ENCODE measurements at places on chromosomes 7 and 10.

- DNase-seq, result no peak
Measured at GRCh38 chr7:117171106-117171505, 151.8 kb downstream of the WNT2 start.

- DNase-seq, result no peak
Measured at GRCh38 chr10:112640638-112641037, 193.6 kb downstream of the VTI1A start.

GRCh38 chr7:102248456-102249395 lies 37.9 kb upstream of the SH2B2 start:
- DNase-seq, result no peak

DNA sequence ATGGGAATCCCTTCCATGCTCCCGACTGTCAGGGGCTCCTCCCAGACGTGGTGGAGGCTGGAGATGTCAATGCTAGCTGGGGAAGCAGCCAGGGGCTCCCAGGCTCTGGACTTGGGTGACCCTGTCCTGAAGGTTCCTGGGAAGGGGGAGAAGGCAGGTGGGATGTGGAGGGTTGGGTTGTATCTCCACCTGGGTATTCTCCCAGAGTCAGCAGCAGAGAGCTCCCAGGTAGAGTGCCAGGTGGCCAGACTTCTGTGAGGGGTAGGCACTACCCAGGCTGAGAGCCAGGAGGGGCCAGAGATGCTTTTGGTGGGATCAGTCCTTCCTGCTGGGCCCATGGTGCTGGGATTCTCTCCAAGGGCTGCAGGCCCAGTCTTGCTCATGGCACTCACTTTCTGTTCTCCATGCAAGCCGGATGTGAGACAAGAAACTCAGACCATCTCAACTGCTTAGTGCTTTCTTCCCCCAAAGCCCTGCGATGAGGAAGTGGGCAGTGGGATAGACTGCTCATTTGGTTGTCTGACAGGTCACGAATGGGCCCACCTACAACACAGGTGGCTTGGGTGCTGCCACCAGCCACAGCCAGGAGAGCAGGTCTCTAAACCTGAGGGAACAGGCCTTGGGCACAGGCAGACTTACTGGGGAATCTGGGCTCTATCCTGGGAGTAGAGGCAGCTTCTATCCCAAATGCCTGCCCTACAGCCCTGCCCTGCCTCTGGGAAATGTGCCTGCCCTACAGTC lies 52.5 kb upstream of the CAMK2B start:
- DNase-seq, result no peak

DNA sequence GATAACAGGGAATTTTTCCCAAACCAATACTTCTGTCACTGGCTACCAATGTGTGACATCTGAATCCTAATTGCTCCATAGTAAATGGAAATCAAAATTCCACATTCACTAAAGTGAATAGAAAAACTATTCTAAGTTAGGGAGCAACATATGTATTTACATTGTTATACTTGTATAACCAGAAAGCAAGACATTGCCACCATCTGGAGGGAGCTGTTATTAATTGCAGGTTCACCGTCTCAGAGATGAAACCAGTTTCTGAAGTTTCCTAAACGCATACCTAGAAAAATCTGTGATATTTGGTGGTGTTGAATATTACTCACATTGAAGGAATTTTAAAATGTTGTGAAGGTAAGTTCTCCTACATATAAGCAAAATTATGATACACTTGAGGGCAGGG lies 390.1 kb downstream of the NXPH1 start:
- DNase-seq, result no peak

DNA sequence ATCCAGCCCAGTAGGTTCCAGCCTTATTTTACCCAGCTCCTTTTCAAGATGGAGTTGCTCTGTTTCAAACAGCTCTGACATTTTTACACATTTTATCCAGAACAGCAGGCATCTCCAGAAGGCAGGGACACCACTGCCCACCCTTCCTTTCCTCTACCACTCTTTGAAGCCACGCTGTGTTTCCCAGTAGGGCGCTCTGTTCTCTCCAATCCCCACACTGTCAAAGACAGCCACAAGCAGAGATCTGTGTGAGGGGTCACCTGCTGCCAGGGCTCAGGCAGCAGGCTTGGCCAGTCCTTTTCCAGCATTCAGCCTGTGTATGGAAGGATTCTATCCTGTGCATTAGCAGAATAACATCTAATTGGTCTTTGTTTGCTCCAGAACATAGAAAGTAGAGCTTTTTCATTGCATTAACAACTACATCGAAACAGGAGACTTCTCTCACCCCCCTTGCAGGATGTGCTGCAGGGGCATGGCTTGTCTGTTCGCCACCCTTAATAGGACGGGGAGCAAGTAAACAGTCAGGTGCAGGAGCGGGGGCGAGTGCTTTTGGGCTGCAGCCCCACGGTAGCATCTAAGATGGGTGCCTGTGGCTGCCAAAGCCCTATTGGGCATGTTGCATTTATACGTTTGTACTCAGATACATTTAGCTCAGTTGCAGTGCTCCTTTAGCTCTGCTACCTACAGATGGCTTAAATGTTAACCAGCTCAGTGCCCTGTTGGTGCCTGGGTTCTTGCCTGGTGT lies 326.1 kb downstream of the GALNT17 start:
- no peak for DNase-seq

DNA sequence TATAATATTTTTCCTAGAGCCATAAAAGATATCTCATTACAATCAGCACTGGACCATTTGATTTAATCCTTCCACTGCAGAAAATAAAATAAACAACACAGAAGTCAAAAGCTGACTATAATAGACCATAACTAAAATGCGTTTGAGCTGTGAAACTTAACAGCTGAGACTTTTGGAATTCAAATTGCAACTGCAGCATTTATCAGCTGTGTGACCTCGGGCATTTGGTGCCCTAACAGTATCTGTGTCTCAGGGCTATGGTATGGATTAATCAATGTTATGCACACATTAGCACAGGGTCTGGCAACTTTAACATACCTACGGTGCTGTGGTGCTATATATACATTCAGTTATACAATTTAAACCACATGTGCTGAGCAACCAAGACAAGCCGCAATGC lies 160.1 kb downstream of the COL28A1 start:
- no peak for DNase-seq

DNA sequence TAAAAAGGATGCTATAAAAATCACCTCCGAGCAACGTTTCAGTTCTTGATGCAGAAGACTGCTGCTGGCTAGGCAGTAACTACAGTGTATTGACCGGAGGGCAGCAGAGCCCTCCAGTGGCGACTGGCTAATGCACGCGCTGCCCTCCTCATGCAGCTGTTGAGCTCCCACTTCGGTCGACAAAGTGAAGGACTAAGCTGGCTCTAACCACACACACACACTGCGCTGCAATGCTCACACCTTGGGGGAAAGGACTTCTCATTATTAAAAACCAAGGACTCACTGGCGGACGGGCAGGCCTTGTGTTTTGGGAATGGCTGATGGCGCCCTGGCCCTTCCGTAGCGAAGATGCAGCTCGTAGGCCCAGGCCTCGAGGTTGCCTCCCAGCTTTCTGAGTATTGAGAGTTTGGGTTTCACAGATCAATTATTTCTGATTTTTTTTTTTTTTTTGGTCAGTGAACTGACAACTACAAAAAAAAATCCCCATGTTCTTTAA lies 120.9 kb upstream of the DIP2C start:
- peak; percentile 3 for DNase-seq

- no peak for DNase-seq
Measured at GRCh38 chr10:53013201-53013810, 240.7 kb upstream of the MBL2 start.

- DNase-seq, result no peak
Measured at GRCh38 chr10:83764666-83765065, 374.6 kb upstream of the GHITM start.

DNA sequence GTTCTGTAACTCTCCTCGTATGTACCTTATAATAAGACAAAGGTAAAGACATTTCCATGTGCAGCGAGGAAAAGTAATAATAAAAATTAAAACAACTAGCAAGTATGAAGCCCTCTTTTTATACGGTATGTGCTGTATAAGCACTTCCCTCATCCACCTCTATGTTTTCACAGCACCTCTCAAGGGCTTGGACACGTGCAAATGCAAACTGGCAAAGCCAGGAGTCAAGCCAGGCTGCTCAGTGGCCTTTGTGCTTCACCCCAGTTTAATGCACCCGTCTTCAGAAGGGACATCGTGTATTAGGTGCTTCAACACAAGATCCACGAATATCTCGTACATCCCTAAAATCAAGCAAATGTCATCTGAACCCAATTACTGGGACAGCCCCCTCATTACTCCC lies 1.3 kb upstream of the DGKI start:
- DNase-seq, result no peak

DNA sequence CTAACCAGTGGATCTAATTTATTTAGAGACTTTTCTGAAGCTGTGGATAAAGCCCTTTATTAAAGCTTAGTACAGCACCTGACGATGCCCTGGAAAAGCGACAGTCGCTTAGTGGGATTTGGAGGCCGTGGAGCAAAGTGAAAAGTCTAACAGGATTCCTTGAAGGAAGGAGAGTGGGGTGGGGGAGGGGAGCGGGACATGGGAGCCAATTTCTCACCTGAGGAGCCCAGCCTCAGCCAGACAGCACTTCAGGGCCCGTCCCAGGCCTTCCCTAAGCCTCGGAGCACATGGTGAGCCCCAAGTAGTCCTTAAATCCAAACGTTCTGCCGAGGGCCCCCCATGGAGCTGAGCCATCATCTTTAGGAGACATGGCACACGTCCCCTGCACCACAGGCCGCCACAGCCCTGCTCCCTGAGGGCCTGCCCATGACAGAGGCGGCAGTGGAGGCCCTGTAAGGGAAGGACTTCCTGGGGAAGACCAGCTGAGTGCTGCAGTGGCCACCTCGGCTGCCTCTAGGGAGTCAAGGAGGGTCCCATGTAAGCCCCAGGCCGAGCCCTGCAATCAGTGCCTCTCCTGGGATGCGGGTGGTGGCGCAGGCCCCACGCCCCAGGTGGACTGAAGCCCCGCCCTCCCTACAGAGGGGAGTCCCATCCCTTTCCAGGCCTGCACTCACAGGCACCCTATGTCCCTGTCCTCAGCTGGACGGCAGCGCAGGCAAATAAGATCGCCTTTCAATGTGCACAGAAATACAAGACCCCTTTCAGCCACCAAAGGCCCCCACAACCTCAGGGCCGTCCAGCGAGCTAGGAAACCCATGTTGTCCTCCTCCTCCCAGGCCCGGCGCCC lies 187.0 kb downstream of the MAD1L1 start:
- DNase-seq, result no peak

DNA sequence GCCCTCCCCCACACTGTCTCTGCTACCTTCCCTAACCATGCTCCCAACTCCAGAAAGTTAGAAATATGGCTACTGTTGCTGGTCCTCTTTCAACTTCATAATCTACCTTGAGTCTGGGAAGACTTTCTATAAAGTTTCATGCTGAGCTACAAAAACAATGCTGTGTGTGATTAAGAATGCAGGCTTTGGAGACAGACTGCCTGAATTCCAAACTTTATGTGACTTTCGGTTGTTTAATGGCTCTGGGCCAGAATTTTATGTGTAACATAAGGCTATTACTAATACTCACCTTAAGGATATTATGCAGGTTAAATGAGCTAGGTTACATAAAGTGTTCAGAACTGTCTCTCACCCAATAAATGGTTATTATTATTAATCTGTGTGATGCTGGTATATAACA lies 19.1 kb downstream of the BET1 start:
- no peak for DNase-seq

GRCh38 chr10:3095373-3096139 lies 28.2 kb downstream of the PFKP start:
- DNase-seq, result no peak

DNA sequence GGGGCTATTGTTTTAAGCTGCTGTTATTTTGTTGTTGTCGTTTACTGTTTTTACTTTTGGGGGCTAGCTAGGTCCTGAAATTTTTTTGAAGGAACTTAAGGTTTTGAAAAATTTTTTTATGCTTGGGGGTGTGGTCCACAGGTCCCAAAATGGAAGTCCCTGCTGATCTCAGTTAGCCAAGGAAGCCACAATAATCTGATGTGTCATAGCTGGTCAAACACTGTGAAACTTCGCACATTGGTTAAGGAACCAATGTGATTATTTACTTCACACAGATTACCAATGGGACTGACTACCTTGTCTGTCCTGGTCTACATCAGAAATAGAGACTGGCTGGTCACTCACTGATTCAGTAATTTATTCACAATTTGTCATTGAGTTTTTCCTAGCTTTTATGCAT lies 29.5 kb upstream of the HYCC1 start:
- DNase-seq, result no peak

- DNase-seq, result peak; percentile 53
Measured at GRCh38 chr7:92246360-92247101, 757 bp downstream of the ANKIB1 start.

- DNase-seq, result no peak
Measured at GRCh38 chr10:121796342-121796741, 131.5 kb downstream of the ATE1 start.

DNA sequence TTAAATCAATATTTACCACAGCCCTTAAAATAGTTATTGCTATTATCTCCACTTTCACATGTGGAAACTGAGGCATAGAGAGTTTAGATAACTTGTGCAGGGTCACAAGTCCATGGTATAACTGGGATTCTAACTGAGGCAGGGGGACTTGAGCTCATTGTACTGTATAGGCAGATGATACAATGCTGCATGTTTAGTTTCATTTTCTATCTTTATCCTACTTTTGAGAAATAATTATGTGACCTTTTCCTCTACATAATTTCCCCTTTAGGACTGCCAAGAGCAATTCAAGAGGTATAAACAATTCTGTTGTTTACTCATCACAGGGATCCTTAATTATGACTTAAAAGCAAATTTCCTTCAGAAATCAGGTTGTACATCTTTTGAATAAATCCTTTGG lies 193.1 kb downstream of the SUGCT start:
- DNase-seq, result no peak

DNA sequence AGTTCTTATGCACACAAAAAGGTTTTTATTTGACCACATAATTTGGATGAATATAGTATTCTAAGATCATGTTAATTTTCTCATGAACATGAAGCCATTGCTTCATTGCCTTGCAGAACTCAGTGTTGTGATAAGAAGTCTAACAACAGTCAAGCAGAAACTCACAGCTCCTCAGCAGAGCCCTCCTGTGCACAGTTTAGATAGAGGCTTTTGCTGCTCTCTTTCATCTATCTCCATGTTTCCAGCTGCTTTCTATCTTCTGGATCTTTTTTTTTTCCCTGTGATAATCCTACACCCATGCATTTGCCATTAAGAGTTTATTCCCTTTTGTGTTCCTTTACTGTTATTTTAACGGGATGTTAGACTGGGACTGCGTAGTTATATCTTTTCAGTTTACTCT lies 557.7 kb upstream of the LRRTM3 start:
- no peak for DNase-seq

DNA sequence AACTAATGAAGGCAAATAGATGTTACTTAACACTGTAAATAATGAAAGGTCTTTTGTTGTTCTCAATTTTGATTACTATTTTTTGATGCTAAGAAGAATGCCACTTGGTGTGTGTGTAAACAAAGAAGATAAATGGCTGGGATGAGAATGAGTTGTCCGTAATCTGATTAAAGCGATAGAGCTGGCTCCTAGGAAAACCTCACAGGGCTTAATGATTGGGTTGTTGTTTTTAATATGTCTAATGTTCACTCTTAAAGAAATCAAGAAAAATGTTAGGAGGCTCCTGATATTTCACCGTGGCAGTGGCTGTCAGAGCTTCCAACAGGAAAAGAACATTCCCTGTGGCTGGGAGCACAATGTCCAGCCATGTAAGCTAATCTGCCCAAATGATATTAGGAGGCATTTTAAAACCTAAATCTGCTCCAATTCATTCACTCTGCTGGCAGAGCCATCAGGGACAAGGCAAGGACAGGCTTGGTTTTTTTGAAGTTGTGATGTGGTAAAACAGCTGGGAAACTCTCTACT lies 243.9 kb downstream of the SNX10 start:
- DNase-seq, result no peak

GRCh38 chr7:106045586-106045985 lies 66.5 kb downstream of the SYPL1 start:
- no peak for DNase-seq

GRCh38 chr7:21805791-21806190 lies 139.9 kb downstream of the CDCA7L start:
- DNase-seq, result no peak
